ENCODE measurements at places on chromosomes 4 and X.

DNA sequence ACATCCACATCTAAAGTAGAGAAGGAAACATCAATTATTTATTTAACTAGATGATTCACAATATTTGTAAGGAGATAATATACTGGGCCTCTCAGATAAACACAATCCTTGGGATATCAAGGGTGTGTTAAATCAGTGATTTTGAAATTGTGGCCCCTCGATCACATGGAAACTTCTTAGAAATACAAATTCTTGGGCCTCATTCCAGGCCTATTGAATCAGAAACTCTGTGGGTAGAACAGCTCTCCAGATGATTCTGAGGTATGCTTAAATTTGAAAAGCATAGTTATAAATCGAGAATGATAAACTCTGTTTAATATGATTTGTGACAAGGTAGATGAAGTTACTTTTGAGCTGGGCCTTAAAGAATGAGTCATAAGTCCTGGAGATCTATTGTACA is 64.3 kb upstream of the GPR174 start:
- DNase-seq: no peak

- no peak for DNase-seq
Measured at GRCh38 chr4:184439856-184440594, 34.3 kb downstream of the IRF2 start.

DNA sequence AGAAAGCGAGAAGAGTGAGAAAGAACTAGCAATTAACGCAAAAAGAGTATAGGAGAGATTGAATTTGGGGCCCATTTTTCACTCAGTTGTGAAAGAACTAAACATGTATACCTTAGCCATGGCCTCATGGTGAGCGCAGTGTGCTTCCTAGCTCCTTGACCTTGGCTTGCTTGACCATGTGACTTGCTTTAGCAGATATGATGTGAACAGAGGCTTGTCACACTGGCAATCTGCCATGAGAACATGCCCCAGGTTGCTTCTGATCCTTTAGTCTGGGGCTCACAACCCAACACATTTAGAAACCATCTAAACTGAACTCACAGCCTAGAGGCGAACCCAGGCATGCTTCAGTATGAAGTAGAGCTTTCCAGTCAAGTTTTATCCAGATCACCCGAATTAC is 260.1 kb upstream of the FTHL17 start:
- DNase-seq: no peak

- DNase-seq: no peak
Measured at GRCh38 chr4:36333303-36333877, 52.0 kb downstream of the DTHD1 start.

GRCh38 chr4:112604589-112604988 is 32.1 kb downstream of the ZGRF1 start:
- DNase-seq: peak; percentile 35

- no peak for DNase-seq
Measured at GRCh38 chrX:13742397-13743176, 8.0 kb downstream of the OFD1 start.

GRCh38 chr4:5984843-5985242 is 33.4 kb downstream of the C4orf50 start:
- DNase-seq: no peak

GRCh38 chr4:181944527-181944926 is 298.7 kb upstream of the TENM3 start:
- no peak for DNase-seq

DNA sequence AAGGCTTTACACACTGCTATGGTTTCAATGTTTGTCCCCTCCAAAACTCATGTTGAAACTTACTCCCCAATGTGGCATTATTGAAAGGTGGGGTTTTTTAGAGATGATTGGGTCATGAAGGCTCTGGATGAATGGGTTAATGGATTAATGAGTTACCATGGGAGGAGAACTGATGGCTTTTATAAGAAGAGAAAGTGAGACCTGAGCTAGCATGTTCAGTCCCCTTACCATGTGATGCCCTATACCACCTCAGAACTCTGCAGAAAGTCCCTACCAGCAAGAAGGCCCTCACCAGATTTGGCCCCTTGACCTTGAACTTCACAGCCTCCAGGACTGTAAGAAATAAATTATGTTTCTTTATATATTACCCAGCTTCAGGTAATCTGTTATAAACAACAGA is 68.9 kb upstream of the CAPN6 start:
- no peak for DNase-seq

DNA sequence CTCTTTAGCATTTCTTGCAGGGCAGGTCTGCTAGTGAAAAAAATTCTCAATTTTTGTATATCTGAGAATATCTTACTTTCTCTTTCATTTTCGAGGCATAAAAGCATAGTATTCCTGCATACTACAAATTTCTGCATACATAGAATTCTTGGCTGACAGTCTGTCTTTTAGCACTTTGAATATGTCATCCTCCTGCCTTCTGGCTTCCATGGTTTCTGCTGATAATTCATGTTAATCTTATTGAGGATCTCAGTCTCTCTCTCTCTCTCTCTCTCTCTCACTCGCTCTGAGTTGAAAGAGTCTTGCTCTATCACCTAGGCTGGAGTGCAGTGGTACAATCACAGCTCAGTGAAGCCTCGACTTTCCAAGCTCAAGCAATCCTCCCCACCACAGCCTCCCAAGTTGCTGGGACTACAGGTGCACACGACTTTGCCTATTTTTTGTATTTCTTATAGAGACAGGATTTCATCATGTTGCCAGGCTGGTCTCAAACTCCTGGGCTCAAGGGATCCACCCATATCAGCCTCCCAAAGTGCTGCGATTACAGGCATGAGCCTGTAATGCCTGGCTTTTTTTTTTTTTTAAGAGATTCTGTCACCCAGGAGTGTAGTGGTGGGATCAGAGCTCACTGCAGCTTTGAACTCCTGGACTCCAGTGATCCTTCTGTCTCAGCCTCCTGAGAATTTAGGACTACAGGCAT is 161.3 kb downstream of the FNIP2 start:
- no peak for DNase-seq

- DNase-seq: no peak
Measured at GRCh38 chr4:30950737-30951136, 230.6 kb downstream of the PCDH7 start.

GRCh38 chrX:125289209-125289608 is 30.5 kb upstream of the TEX13C start:
- DNase-seq: no peak

DNA sequence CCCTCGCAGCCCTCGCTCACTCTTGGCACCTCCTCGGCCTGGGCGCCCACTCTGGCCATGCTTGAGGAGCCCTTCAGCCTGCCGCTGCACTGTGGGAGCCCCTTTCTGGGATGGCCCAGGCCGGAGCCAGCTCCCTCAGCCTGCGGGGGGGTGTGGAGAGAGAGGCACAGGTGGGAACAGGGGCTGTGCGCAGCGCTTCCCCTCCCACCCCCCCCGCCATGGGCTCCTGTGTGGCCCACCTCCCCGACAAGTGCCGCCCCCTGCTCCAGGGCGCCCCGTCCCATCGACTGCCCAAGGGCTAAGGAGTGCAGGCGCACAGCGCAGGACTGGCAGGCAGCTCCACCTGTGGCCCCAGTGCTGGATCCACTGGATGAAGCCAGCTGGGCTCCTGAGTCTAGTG is 220.2 kb downstream of the STPG2 start:
- no peak for DNase-seq

DNA sequence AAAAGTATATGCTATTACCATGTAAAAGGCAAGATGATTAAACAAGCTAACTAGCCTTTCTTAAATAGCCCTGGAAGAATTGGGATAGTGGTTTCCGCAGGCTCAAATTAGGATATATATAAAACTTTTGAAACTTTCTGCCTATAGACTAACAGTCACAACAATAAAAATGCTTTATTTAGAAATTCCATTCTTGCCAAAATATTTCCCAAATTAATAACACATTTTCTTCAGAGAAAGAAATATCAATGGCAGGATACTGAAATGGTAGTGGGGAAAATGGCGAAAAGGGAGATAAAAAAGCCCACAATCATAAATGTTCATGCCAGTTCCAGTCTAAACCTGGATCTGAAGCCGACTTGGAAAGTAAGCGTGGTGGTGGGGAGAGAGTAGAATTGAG is 56.0 kb downstream of the MAD2L1 start:
- DNase-seq: no peak

- peak; percentile 52 for DNase-seq
Measured at GRCh38 chrX:19811807-19812604, 75.4 kb downstream of the SH3KBP1 start.

- no peak for DNase-seq
Measured at GRCh38 chr4:67684839-67685531, 16.0 kb downstream of the UBA6 start.

GRCh38 chrX:68417651-68418050 is 15.6 kb downstream of the OPHN1 start:
- no peak for DNase-seq

- DNase-seq: no peak
Measured at GRCh38 chrX:148540114-148540513, 39.7 kb downstream of the AFF2 start.

DNA sequence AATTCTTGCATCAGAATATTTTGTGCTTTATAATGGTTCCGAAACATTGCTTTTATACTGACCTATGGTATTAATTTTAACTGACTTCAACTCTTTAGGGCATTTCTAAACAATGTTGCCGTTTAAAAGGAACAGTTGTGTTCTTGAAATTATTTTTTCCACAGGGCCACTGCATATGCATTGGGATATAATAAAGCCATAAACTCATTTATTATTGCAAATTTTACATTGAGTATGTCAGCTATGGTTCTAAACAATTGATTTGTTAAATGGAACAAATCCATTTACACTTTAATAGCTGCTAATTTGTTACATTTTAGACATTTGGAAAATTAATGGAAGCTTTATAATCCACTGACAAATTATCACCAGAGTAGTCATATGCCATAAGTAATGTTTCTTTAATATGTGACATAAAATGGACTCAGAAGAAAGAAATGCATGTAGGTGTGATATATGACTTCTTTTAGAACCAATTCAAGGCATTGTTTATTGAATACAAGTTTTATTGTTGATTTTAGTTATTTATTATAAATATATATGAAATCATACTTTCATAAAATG is 553.3 kb downstream of the TLL1 start:
- DNase-seq: no peak

DNA sequence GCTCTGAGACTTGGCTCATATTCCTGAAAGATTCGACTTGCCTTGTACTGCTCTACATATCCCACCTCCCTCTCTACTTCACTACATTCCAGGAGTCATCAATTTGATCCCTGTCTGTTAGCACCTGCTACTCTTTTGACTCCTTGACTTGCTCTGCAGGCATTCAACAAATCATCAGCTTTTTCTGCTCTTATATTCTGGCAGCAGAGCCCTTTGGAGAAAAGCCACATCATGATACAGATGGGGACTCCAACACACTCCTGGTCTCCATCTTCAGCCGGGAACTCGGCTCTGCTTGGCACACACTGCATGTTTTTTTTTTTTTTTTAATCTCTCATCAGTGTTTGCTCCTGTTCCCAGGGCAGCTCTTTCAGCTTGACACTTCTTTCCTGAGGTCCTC is 293.2 kb upstream of the LCORL start:
- no peak for DNase-seq

- no peak for DNase-seq
Measured at GRCh38 chrX:11480626-11481025, 185.1 kb downstream of the ARHGAP6 start.

DNA sequence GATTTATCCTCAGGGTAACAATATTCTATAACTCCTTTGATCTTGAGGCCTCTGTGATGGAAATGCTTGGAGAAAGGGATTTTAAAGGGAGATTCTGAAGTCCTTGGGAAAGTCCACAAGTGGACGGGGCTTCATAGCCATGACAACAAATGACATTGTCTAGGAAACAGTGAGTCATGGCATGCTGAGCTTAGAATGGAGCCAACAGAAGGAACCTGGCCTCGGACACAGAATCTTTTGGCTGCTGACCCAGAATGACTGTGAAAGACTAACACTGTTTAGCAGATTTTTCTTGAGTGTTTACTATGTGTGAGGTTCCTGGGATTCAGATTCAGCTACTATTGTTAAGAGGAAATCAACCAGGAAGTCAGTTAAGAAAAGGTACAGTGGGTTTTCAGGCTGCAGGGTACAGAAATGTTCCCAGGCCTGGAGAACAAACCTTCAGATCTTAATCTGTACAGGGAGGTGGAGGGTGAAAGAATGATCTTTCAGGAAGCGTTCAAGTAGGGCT is 18.1 kb upstream of the CXCL2 start:
- peak; percentile 77 for DNase-seq

DNA sequence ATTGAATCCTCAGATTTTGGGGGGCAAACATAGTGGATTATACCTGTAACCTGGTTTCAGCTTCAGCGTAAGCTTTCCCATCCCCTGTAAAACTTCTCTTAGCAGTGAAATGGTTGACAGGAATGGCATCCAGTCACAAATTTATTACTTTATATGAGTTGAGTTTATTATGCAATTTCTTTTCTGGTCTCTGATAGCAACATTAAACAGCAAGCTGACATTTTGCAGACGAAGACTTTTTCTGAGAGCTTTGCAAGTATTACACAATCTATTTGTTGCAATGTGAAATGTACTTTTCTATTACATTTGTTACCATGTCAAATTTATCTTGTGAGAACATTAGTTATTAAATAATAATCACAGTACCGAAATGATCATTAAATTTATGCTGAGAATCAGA is 60.6 kb downstream of the GSPT2 start:
- DNase-seq: no peak

GRCh38 chr4:112523008-112523721 is 7.2 kb upstream of the NEUROG2 start:
- no peak for DNase-seq

DNA sequence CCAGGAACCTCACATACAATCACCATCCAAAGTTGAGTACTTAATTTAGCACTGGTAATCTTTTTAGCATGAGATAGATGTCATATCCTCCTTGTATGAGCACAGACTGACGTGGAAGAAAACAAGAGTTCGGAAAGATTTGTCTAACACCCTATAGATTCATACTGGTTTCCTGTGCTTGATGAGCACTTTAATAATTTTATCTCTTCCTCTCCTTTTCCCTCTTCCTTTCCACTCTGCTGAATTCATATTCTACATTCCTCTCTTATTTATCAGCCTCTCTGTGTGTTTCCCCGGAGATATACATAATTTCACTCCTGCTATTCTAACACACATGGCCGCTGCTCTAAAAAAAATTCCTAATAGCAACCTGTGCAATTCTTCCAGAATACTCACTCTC is 273.9 kb downstream of the AFF2 start:
- no peak for DNase-seq

- peak; percentile 6 for DNase-seq
Measured at GRCh38 chr4:174119051-174119450, 164.4 kb downstream of the FBXO8 start.

DNA sequence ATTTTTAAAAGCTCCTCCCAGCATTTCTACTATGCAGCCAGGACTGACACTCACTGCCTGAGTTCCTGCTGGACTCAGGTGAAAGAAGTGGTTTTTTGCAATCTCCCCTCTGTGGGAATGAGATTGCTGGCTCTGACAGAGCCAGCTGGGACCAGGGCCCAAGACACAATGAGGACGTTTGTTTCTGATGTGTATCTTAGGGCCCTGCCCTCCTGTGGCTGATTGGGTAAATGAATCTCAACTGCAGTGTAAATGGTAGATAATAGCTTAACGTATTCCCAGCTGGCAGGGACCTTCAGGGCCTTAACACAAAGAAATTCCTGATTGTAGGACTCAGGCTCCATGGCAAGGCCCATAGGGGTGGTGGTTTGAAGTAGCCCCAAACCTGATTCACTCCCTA is 85.8 kb upstream of the PRPS1 start:
- DNase-seq: no peak

All from non-pigmented ciliary epithelial cell (primary cell).